ENCODE measurements at places on chromosomes 16 and 17.

GRCh38 chr16:3007059-3007956, 5.4 kb upstream of the CLDN9 start:
- DNase-seq, result no peak

- DNase-seq, result no peak
These were observed 593.5 kb upstream of the SOX9 start for GRCh38 chr17:71527311-71527710.

DNA sequence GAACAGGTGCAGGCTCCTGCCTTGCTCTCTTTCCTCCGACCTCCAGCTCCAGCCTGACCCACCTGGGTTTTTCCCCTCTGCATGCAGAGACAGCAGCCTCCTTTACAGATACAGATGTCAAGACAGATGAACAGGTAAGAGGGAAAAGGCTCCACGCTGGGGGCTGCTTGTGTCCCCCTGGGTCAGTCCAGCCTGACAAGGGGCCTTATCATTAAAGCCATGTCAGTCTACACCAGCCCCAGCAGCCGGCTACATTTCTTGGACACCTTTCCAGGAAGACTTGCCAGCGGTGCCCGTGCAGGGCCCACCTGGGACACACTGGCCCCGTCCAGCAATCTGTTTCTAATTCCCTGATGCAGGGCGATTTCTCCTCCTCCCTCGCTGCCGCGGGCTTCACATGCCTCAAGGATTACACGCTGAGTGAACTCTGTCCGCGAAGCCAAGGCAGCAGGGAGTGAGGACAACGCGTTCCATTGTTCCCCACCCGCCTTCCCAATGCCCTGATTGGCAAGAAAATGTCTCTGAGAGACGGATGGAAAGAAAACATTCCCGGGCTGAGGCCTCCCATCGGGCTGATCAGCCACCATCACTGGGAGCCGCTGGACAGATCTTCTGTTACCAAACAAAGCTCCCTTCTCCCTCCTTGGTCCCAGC, 184.7 kb downstream of the C16orf95 start:
- DNase-seq, result no peak

- DNase-seq, result no peak
These were observed 12.1 kb downstream of the GUCY2D start for GRCh38 chr17:8014558-8014850.

DNA sequence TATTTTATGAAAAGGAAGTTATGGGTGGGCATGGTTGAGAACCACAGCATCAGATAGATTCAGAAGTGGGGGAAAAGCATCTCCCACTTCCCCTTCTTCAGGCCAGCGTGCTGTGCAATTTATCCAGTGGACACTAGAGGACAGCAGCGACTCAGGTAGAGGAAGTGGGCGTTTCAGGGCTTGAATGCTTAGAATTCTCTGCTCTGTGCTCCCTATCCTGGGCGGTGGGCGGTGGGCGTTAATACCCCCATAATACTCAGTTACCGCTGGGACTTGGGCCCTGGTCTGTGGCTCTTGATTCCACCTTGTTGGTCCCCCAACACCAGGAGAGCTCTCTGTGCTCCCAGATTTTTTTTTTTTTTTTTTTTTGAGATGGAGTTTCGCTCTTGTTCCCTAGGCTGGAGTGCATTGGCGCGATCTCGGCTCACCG, 3.7 kb upstream of the LYZL6 start:
- no peak for DNase-seq
